ENCODE measurements at places on chromosomes 2 and 18. TPM values are rescaled to one million over a fixed set of nuclear protein-coding genes. Genes with fewer than 3 reads are reported as not detected.

- no peaks in the 10 kb centered on the region for H3K4me1 ChIP-seq
- H3K36me3 ChIP-seq: no peaks in the 10 kb centered on the region
- H3K27ac ChIP-seq: no peak overlapping the region
- H3K4me3 ChIP-seq: no peak overlapping the region
- no peak for DNase-seq
These were observed 95.7 kb downstream of the RND3 start for GRCh38 chr2:150391779-150392178.

- peaks cover 1% of the 10 kb centered on the region for H3K27me3 ChIP-seq
- no peak for DNase-seq
- peak overlapping the region; percentile 76 for H3K4me3 ChIP-seq
- peaks cover 2% of the 10 kb centered on the region for H3K4me1 ChIP-seq
These were observed 38.4 kb upstream of the MRPL19 start for GRCh38 chr2:75607988-75608683.

KRTCAP3 gene
- 4.2 TPM for total RNA-seq

DNA sequence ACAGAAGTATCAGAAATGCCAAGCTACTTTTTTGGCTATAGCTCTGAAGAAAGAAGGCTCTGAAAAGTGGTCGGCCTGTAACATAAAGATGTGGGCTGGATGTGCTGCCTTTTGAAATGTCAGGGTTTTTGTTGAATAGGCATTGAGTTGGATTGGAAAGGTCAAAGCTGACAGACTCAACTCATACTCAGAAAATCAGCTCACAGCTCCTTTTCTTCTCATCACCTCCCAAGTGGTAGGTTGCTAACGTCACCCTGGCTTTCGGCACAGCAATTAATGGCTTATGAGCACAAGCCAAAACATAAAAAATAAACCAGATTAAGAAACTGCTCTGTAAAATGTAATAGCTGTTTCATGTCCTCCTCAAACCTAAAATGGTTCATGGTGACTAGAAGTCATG is 68.3 kb downstream of the KCNF1 start:
- DNase-seq: no peak
- no peak overlapping the region for H3K27ac ChIP-seq
- H3K36me3 ChIP-seq: no peaks in the 10 kb centered on the region

DNA sequence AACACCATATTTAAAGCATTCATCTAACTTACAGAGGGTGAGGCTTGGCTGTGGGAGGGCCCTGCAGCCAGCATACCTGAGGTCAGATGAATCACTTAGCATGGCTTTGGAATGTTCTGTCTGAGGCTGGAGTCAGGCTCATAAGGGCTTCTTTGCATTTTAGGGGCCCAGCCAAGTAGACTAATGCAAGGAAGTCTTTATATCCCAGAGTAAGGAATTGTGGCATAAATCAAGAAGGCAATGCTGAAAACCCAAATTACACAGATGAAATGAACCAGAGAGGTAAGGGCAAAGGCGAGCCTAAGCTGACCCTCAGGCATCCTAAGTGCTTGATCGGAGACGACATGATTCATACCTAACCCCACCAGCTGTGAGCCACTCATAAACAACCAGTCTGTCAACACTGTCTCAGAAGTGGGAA is 383.6 kb downstream of the DCC start:
- H3K4me3 ChIP-seq: no peak overlapping the region
- no peak for DNase-seq
- H3K4me1 ChIP-seq: peaks cover 8% of the 10 kb centered on the region
- H3K27me3 ChIP-seq: peaks cover 3% of the 10 kb centered on the region
- no peak overlapping the region for H3K27ac ChIP-seq

GPR39 gene
- 1.0 TPM for total RNA-seq

COPS9 gene
- 121 TPM for total RNA-seq

GRCh38 chr2:162282765-162283425 is 35.6 kb downstream of the IFIH1 start:
- no peak overlapping the region for H3K27ac ChIP-seq
- DNase-seq: no peak
- H3K4me1 ChIP-seq: no peaks in the 10 kb centered on the region

GPAT2 gene
- total RNA-seq: 0.47 TPM

All from glutamatergic neuron (in vitro differentiated cells).